ENCODE measurements at places on chromosomes 5 and 9.

DNA sequence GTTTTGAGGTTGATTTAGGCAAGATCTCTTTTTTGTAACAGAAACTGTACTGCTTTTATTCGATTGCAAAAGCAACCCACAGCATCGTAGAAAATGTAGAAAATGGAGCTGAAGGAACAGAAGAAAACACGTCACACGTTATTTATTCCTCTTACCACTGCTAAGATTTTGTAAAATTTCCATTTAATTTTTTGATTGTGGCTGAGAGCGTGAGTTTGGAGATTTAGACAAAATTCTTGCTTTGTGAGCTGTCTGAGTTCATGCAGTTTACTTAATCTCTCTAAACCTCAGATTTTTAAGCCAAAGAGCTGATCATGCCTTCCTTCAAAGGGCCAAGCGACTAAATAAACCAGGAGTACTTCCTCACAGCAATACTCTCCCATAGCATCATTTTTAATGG, 24.8 kb downstream of the DPYSL3 start:
- peak; percentile 47 for DNase-seq

- DNase-seq, result no peak
These were observed 21.6 kb downstream of the AMBP start for GRCh38 chr9:114056527-114056926.

DNA sequence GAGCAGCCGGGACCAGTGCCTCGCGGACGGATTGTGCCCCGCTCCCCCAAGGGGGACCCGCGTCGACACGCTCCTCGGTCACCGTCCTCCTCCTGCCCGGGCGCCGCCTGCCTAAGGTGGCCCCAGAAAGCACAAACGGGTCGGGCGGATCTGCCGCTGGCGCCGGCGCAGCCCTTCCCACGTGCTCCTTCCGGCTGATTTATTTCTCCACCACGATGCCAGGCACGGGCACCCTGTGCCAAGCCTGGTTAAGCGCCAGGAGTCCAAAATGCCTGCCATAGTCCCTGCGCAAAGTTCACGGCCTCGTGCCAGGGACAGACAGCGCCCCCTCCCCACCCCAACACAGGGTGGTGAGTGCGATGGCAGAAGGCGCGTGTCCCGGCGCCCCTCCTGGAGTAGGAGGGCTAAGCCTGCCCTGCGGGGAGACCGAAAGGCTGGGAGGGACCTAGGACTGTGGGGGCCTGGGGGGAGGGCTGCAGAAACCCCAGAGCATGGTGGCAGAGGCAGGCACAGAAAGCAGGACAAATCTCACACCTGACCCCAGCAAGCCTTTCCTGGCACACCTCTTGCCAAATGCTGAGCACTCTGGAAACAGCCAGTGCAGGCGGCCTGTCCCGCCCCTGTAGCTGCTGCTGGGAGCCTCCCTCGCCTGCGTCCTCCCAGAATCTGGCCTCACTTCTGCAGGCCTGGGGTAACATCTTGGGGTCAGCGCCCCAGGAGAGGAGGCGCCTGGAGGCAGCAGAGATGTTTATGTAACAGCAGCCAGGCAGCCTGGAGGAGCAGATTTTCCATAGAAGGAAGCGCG, 1.1 kb upstream of the NOTCH1 start:
- DNase-seq, result peak; percentile 75

GRCh38 chr5:168153263-168153875, 138.1 kb upstream of the WWC1 start:
- peak; percentile 89 for DNase-seq

DNA sequence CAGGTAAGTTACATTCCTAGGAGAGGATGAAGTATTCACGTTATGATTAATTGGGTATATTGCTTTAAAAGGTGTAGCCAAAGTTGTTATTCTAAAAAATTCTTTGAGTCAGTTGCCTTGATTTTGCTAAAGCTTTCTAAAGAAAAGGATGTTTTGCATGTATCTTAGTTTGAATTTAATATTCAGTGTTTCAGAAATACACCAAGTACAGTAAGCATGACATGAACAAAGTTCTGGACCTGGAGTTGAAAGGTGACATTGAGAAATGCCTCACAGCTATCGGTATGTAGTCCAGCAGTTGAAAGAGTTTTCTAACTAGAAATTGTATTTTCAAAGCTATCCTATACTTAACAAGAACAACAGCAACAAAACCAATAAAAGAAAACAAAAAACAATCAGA, 14.2 kb downstream of the ANXA1 start:
- DNase-seq, result no peak

DNA sequence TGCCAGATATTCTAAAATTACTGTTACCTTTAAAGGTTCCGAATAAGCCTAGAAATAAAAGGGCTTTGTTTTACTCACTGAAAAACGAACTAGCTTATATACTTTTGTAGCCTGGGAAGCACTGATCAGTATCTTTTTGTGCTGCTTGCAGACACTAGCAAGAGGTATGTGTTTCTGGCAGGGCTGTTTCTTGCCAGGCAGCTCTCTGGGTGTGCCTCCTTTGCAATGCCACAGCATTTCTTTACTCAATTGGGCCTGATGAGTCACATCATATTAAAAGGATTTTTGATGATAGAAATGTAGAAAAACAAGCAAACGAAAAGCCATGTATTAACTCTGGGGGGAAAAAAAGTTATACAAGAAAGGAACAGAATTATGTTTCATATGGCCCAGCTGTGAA, 35.6 kb downstream of the CD180 start:
- peak; percentile 65 for DNase-seq

DNA sequence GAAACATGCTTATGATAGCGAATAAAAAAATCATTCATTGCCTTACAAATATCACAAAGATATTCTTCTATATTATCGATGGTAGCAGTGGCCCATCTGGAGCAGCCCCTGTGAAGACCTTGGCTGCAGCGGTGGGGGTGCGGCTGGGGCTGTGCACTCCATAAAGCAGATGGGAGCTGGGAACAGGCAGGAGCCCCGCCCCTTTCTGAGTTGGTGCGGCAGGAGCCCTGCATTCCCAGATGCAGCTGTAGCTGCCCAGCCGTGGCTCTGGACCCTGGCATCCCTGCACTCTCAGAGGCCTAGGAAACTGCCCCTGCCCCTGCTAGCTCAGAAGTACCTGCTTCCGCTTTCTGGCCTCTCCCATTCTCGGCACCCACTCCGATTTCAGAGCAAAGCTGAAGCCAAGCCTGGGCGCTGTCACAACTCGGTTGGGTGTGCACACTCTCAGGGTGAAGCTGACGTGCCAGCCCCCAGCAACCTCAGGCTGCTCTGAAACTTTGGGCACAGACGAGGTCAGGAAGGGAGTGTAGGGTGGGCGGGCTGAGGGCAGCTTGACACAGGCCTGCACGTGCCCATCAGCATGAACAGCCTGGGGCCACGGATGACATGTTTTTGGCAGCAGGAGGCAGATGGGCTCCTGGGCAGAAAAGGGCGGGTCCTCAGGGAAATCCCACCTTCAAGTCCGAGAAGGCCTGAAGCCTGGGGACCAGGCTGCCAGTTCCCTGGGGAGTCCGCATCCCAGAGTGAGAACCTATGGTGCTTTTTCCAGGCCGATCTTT, 1440.8 kb upstream of the ACO1 start:
- no peak for DNase-seq

GRCh38 chr5:24161559-24161958, 483.2 kb downstream of the CDH10 start:
- DNase-seq, result peak; percentile 5

GRCh38 chr5:43041669-43042175, 1.6 kb upstream of the ANXA2R start:
- peak; percentile 79 for DNase-seq

DNA sequence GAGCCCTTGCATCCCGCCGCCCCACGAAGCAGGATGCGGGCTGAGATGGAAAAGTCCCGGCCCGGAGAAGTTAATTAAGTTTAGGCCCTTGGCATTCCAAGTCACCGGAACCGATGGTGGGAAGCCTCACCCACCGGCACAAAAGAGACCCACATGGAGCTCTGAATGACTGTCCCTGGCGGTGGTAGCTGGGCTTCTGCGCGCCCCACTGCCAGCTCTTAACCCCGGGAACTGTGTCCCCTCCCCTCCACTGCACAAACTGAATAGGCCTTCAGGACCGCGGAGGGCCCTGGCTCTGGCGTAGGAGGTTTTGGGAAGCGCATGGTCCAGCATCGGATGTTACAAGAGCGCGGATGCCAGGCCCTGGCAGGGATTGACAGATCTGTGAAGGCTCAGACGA, 291.1 kb upstream of the TUT7 start:
- no peak for DNase-seq

- peak; percentile 86 for DNase-seq
These were observed 173.8 kb downstream of the AUH start for GRCh38 chr9:91187965-91188344.

DNA sequence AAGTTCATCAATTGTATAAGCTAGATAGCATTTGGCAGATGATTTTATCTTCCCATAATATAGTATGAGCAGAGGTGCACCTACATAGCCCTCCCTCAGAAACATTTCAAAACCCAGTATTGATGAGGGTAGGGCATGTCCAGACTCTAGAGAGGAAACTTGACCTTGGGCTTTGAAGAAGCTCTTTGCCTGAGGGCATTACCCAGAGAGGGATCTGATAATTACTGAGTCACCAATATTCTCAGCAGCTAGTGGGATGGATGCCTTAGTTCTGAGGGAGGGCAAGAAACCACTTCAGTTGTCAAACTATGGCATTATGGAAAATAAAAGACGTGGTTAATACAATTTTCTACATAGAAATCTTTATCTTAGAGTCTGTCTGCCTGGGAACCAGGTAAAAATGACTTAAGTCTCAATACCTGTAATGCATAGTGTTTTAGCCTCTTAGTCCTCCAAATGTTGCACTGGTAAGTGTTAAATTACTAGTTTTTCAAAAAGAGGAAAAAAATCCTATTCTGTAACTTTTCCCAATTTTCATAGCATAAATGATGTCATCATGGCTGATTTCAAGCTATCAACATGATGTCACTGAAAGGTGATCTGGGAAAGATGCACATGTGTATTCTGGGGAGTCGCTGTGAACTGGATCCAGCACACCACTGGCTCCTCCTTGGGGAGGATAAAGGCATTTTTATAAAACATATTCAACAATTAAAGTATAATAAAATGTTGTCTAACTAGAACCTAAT, 809.0 kb downstream of the KCTD16 start:
- no peak for DNase-seq

DNA sequence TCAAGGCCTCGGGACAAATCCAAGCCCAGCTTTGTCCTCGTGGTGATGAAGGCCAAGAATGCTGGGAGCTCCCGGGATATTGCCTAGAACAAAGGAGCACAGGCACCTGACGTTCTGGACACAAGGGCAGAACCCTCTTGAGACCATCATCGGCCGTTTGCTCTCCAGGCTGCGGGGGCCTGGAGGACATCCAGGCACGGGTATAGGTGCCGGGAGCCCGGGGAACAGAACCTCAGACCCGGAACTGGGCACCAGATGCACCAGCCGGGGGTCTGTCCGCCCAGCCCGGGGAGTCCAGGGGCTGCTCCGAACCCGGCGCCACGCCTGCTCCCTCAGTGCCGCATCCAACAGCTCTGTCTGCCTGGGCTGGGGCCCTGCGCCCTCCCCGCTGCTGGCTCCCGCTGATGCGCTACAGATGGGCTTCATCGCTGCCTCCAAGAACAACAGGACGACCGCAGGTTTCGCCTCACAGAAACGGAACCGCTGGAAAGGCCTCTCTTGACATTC, 88.0 kb downstream of the ADAMTS2 start:
- DNase-seq, result peak; percentile 64

- DNase-seq, result peak; percentile 78
These were observed at the start of gene ADAMTS2 for GRCh38 chr5:179345433-179346321. Gene ADAMTS2 (minus strand): TSS chr5:179345461. CDS start chr5:179345328, 133 bp downstream.

GRCh38 chr5:22947921-22948320, 94.8 kb upstream of the CDH12 start:
- no peak for DNase-seq

GRCh38 chr9:99807276-99807852, 14.3 kb upstream of the NR4A3 start:
- DNase-seq, result peak; percentile 66

GRCh38 chr5:18745988-18746615, 1111.8 kb downstream of the TAF11L14 start:
- no peak for DNase-seq

DNA sequence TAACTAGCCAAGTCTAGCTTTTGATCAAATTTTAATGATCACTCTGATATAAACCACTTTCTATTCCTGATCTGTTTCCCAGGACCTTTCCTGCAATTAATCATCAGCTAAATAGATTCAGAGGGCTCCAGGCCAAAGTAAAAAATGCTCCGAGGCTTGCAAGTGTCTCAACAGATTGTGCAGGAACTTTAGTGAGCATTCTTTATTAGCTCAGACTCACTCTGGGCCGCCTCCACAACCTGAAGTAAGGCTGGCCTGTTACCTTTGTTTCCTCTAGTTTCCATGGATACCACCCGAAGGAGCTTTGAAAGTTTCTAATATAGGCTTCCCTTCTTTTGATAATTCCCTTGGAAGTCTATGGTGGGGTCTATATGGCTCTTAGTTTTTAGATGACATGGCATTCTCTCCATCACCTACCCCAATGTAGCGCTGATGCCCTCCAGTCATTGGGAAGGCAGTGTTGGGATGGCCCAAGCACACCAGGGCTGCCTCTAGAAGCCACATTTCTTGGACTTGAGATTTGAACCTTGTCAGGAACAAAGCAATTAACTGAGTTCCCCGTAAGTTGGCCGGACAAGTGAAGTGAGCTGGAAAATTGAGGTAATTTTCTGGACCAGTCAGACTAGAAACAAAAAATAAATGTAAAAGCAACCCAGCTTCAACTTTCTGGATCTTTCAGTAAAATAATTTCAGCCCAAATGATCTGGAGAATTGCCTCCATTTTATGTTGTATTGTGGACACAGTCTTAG, 97.6 kb upstream of the LHFPL2 start:
- no peak for DNase-seq

- no peak for DNase-seq
These were observed 3.0 kb downstream of the NADK2 start for GRCh38 chr5:36238502-36239295.

GRCh38 chr5:31888564-31888963, 249.6 kb downstream of the PDZD2 start:
- DNase-seq, result no peak

GRCh38 chr5:137115152-137115551, 384.0 kb downstream of the SPOCK1 start:
- no peak for DNase-seq

DNA sequence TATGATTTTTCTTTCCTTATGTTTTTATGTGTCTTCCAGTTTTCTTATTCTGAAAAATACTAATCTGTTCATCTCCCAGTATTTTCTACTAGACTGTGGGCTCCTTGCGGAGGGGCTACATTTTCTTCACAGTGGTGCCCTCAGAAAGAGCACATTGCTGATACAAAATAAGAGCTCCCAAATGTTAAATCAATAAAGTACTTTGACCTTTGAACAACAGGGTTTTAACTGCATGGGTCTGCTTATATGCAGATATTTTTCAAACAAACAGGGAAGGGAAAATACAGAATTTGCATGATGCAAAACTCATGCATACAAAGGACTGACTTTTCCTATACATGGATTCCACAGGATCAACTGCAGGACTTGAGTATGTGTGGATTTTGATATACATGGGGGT, 79.9 kb upstream of the ACO1 start:
- DNase-seq, result no peak

GRCh38 chr5:82421119-82421518, 143.0 kb upstream of the RPS23 start:
- DNase-seq, result peak; percentile 97

GRCh38 chr5:89276566-89277305, 393.8 kb upstream of the MEF2C start:
- DNase-seq, result peak; percentile 58
